ENCODE measurements at places on chromosomes 5 and 9. TPM values are rescaled to one million over a fixed set of nuclear protein-coding genes. Genes with fewer than 3 reads are reported as not detected.

PDGFRB gene
- polyA plus RNA-seq = 5.3 TPM

DPP7 gene
- polyA plus RNA-seq = 202 TPM

ORM2 gene
- polyA plus RNA-seq = not detected

SHB gene
- polyA plus RNA-seq = 32.4 TPM

FOXD4L4 gene
- polyA plus RNA-seq = not detected

PLGRKT gene
- polyA plus RNA-seq = 35.4 TPM

ZNF367 gene
- polyA plus RNA-seq = 3.0 TPM

C5orf58 gene
- not detected for polyA plus RNA-seq

PCA3 gene
- 0.39 TPM for polyA plus RNA-seq

DNA sequence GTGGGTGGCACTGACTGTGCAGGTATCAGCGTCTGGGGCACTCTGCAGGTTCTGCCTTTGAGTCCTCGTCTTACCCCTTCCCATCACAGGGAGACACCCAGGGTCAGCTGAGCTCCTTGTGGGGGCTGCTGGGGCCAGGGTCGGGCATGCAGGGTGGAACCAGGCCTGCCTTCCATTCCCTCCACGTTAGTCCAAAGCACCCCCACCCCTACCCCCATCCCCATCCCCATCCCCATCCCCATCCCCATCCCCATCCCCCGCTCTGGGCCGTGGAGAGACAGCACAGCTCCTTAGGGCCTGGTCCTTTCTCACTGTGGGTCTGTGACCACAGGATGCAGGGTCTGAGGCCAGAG is 1.6 kb upstream of the PITX1 start:
- no peak for DNase-seq

GRCh38 chr5:35124932-35125331 is 77.2 kb upstream of the AGXT2 start:
- no peak for DNase-seq

- no peak for DNase-seq
Measured at GRCh38 chr5:151427258-151427657, 20.1 kb upstream of the SLC36A1 start.

GRCh38 chr5:80825786-80826460 is 134.2 kb upstream of the RASGRF2 start:
- no peak for DNase-seq

DNA sequence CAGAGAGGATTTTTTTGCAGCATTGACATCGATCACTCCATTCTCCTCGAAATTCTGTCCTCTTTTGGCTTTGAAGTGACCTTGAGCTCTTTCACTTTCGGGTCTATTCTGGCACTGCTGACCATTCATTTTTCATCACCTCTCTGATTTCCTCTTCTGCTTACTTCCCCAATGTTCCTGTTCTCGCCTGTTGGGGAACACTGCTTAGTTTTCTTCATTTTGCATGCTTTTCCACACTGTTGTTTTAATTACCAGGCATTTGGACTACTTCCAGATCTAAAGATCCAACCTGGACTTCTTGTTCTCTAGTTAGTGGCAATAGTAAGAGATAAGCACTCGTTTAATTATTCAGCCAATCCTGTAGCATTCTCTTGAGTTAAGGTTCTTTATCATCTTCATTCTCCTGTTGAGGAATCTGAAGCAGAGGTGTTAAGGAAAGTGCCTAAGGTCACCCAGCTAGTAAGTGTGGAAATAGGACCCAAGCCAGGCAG is 53.4 kb downstream of the MAN2A1 start:
- no peak for DNase-seq

- DNase-seq = no peak
Measured at GRCh38 chr5:138275895-138276294, 1.5 kb upstream of the GFRA3 start.

GRCh38 chr5:10854506-10855277 is 93.7 kb upstream of the DAP start:
- no peak for DNase-seq

DNA sequence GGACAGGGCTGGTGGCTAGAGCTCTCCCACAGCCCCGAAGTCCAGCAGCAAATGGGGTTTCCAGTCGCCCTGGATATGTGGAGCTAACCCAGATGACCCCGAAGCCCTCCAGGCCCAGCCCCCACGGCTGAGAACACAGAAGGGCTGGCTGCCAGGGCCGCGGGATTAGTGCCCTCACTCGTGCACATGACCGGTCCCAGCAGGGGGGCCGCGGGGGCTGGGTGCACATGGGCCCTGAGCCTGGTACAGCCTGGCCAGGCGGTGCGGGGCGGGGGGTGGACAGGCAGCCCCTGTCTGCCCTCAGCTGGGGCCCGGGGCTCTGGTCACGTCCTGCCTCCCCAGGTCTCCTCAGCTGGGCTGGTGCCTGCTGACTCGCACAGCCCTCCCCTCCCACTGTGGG is 5.9 kb downstream of the SSNA1 start:
- no peak for DNase-seq

- DNase-seq = no peak
Measured at GRCh38 chr9:20041697-20042081, 252.9 kb upstream of the SLC24A2 start.

DNA sequence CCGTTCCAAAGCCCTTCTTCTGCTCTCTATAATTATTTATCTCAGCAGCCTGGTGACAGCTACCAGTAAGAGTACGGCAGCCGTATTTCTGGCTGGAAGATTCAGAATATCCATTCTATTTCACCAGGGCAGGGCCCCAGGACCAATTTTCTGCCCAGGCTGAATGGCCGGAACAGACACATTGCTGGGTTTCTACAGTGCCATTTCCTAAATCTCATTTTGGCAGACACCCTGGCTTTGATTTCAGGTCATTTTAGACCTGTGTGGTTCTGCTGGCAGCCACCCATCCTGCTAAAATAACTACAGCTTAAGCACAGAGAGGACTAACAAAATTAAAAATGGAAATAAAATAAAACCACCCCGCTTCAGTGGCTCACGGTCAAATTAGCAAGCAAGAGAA is 95.0 kb downstream of the CRB2 start:
- DNase-seq = no peak

DNA sequence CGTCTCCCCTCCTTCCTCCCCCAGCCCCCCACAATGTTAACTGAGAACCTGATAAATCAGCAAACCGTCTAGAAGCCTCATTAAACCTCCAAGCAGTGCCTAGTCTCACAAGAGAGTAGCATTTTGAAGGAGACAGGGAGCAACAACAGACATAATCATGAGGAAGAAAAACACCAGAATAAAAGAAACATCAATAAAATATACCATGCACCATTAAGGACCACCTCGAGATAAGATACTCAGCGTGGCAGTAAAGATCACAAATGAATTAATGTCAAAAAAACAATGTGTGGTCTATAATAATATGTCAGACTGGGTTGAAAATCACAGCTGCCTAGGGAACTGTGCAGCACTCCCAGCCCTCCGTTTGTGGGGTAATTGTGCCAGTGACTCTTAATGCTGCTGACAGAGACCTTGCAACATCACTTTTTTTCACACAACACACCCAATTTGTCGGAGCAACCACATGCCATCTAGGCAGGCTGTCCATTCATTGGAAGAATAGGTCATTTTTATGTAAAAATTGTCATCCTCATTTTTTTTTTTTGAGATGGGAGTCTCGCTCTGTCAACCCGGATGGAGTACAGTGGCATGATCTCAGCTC is 450.8 kb upstream of the WWC1 start:
- no peak for DNase-seq

DNA sequence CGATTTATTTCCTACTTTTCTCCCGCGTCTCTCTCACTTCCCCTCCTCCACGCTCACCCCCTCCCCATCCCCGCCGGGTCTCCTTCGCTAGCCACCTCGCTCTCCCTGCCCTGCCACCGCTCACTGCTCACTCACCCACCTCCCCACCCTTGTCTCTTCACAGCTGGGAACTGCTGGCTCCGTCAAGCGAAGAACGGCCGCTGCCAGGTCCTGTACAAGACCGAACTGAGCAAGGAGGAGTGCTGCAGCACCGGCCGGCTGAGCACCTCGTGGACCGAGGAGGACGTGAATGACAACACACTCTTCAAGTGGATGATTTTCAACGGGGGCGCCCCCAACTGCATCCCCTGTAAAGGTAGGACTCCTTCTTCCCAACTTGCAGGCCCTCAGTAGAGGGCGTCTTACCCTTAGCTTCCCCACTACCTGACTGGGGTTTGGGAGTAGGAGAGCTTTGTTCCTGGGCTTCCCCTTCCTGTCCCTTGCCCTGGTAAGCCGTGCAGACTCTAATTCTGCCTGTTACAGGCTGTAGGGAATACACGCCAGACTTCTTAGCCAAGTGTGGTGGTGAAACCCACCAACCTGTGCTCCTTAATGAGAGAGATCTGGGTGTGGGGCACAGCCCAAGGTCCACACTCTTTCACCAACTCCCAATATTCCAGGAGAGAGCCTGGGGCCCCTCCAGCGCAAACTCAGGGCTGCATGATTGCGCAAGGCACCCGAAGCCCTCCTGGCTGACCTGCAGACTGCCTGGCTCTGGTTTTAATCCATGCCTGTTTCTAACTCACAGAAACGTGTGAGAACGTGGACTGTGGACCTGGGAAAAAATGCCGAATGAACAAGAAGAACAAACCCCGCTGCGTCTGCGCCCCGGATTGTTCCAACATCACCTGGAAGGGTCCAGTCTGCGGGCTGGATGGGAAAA is 2.5 kb downstream of the FST start:
- peak; percentile 55 for DNase-seq

GRCh38 chr9:14748373-14748772 is 25.8 kb upstream of the CER1 start:
- no peak for DNase-seq

DNA sequence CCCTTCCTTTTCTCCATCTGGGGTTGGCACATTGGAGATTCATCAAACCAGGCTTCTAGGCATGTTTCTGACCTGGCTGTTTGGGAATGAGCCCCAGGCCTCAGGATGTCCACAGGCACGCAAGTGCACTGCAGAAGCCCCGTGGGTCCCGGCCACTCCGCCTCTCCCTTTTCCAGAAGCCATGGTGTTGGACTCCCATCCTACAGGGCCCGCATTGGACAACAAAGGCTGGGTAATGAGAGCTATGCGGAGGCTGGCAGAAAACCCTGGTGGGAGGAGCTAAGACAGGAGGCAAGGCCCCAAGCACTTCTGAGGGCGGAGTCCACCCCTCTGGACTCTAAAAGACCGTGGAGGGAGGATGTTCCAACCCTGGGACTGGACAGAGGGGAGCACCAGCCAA is 160.6 kb downstream of the OLFM1 start:
- DNase-seq = no peak
